Stomach (tissue), 19 donors: ENCODE measurements at places on chromosomes 6 and 20.

GRCh38 chr6:148044261-148044751 is 298.3 kb upstream of the SASH1 start:
- no peak for DNase-seq
- H3K27ac ChIP-seq: no peak overlapping the region
- H3K4me3 ChIP-seq: no peak overlapping the region
- no peaks in the 10 kb centered on the region for H3K4me1 ChIP-seq
- H3K36me3 ChIP-seq: no peaks in the 10 kb centered on the region

DNA sequence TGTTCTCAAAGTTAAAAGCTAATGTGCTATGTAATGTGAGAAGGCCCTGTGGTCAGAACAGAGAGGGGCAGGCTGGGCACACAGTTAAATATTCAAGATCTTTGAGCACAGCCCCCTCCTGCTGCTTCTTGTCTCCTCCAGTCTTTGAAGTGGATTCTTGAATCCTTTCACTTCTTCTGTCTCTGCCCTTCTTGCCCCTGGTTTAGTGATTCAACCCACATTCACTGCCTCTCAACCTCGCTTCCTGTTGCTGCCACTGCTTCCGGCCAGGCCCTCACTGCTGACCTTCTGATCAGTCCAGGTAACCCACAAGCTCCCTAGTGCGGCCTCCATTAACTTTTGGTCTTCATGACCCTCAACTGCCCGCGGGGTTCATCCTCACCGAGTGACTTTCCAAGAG is 417.3 kb upstream of the NOX3 start:
- no peaks in the 10 kb centered on the region for H3K4me1 ChIP-seq
- no peaks in the 10 kb centered on the region for H3K27me3 ChIP-seq
- no peak overlapping the region for H3K4me3 ChIP-seq
- H3K27ac ChIP-seq: no peak overlapping the region
- DNase-seq: no peak
- H3K36me3 ChIP-seq: no peaks in the 10 kb centered on the region

DNA sequence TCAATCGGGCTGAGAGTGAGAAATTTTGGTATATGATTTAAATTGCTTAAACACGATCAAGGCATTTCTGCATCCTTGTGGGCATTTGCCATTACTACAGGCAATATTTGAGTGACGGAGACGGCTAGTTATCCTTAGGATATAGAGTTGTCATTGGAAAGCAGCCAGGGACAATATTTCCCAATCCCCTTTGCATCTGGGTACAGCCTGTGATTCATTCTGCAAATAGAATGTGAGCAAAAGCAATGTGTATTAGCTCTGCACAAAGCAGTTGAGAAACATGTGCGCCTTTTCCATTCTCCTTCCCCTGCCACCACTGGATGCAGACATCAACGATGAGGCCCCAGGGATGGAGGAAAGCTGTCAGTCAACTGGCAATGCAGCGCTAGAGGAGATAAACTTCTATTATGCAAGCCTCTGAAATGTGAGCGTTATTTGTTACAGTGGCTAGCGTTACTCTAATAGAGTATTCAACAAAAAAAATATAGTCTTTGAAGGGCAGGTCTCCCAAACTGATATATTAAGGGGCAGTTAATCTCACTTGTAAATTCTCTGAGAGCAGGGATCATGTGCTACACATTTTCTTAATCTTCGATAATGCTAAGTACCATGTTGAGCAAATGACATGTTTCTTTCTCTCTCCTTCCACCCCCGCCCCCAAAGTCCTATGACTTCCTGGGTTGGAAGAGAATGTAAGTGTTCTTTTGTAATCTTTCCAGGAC is 37.1 kb upstream of the NCOA3 start:
- peaks cover 11% of the 10 kb centered on the region for H3K4me1 ChIP-seq
- no peaks in the 10 kb centered on the region for H3K36me3 ChIP-seq
- peak; percentile 87 for DNase-seq
- H3K27ac ChIP-seq: peak overlapping the region; percentile 58
- H3K27me3 ChIP-seq: no peaks in the 10 kb centered on the region
- H3K4me3 ChIP-seq: no peak overlapping the region

DNA sequence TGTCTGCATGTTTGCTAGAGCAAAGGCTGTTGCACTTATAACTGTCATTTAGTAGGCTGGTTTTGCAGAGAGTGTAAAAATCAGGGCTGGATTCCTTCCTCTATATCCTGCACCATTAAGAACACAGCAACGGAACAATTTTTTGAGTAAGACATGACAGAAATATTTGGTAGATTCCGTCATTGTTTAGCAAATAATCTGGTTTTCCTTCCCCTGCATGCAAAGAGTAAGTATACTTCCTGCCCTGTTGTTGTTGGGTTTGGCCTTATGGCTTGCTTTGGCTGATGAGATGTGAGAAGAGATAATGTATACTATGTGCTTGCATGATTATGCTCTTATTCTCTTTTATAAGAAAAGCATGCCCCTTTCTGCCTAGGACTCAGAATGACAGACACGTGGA is 23.8 kb downstream of the MANEA start:
- peaks cover 7% of the 10 kb centered on the region for H3K36me3 ChIP-seq
- H3K27ac ChIP-seq: no peak overlapping the region
- no peak for DNase-seq
- H3K4me3 ChIP-seq: no peak overlapping the region
- peaks cover 17% of the 10 kb centered on the region for H3K4me1 ChIP-seq
